ENCODE measurements at places on chromosomes 5 and 9.

DNA sequence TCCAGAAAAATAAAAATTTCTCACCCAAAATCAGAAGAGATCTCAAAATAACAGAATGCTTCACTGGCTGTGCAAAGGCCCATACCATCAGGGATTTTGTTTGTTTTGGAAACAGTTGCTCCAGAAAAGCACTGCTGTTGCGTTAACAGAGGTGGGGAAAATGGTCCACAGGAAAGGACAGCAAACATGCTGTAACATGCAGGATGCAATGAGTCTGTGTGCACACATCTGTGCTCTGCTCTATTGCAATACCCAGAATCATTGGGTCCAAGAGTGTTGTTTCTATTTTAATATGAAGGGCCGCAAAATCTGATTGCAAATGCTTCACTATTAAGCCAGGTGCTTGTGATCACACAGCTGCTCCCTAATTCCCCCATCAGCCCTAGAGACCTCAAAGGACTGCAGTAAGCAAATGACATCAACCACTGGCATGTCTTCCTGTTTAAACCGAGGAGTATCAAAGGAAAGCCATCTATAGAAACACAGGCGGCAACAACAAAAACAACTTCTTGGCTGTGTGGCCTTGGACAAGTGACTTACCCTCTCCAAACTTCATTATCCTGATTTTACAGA, 141.0 kb downstream of the DCP2 start:
- no peak for DNase-seq

DNA sequence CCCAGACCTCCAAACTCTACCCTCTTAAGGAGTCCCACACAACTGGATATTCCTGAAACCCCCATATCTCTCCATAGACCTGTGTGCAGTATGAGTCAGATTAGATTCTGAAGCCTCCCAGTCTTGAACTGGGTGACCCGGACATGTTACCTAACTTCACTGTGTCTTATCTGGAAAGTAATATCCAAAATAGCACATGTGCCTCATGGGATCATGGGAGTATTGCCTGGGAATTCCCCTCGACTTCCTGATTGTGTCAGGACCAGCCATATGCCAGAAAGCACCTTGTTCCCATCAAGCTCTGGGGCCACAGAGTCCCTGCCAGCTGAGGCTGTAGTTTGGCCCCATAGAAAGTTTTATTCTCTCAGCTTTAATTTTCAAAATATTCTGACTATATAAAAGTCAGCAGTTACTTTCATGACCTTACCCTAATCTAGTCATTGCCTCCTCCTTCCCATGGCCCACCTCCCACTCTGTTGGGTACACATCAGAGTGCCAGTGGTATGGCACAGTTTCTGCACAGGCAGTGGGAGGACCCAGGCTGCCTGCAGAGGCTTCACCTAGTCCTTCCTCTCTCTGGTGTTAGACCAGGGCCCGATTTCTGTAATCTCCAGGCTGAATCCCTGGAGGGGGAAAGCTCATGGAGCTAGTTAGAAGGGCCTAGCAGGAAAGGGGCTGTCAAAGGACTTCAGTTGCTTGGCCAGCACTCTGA, 19.5 kb upstream of the B4GALT1 start:
- no peak for DNase-seq

GRCh38 chr9:129776566-129776937, 23.7 kb upstream of the PTGES start:
- no peak for DNase-seq

DNA sequence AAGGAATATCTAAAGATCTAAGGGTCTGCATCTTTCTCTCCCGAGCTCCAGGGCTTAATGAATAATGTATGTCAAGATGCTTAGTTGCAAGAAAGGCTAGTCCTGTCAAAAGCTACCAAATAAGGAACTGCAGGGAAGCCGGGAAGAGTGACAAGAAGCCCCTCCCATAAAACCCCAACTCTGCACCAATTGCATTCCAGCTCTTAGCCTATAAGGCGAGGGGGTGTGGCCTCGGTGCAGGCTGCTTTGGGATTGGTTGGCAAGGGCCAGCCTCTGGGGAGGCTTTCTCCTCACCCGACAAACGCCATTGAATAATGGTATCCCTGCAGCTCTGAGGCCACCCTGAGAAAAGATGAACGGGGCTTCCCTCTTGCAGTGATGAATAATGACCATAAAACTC, 416.9 kb downstream of the RAB3C start:
- DNase-seq: peak; percentile 4

DNA sequence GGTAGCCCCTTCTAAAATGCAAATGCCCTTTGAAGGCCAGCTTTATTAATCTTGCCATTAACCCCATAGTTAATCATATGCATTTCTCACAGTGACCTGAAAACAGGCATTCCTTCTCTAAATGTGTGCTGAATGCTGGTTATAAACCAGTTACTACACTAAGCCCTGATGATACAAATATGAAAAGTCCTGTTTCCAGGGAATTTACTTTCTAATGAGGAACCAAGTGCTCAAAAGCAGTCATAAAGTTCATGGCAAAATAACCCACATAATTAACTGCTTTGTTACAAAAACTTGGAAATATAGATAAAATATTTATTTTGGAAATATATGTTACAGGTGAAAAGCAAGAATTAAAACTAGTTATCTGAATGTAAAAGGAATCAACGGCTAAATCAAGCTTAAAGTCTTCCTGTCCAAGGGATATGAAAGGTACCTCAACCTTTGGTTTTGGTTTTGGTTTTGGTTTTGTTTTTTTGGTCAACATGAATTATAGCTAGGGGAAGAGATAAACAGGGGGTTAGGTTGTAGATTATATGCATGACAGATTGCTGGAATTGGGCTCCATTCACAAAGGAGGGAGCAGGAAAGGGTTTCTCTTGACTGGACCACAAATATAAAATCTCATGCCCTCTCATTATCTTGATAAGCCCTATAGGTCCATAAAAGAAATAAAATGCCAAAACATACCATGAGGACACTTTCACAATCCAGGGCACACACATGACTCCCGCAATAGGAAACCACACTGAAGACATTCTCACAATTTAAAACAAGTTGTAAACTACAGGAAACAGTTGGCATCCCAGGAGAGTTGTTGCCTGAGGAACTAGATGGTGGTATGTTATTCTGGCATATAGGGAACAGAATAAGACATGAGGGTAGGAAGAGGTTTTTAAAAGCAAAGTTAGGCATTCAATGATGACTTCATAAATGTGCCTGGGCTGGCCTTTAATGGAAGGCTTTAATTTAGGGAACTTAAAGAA, 46.7 kb upstream of the MACIR start:
- no peak for DNase-seq
